ENCODE measurements at places on chromosomes 6 and 20. TPM values are rescaled to one million over a fixed set of nuclear protein-coding genes. Genes with fewer than 3 reads are reported as not detected.

VSTM2L gene
- 17.0 TPM for total RNA-seq

NTSR1 gene
- not detected for total RNA-seq

HCK gene
- 4.9 TPM for total RNA-seq

BMP6 gene
- total RNA-seq, result 2.6 TPM

MYLK2 gene
- 0.19 TPM for total RNA-seq

PRSS16 gene
- total RNA-seq, result not detected

HLA-DOB gene
- not detected for total RNA-seq
